EH (cell line): ENCODE measurements at places on chromosomes 2 and 18.

DNA sequence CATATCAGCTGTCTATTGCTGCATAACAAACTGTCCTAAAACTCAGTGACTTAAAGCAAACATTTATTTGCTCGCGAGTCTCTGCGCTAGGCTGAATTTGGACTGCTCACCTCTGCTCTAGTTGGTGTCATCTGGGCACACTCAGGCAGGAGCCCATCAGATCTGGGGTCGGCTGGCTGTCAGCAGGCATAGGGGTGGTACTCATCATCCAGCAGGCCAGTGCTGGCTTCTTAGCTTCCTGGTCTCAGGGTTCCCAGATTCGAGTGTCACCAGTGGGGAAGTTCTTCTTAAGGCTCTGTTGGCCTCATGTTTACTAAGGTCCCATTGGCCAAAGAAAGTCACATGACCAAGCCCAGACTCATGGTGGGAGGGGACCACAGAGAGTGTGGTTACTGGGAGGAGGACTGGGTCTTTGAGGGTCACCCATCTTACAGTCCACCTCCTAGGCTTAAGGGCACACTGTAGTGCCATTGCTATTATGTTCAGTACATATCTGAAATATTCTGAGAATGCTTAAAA is 71.6 kb upstream of the ATG16L1 start:
- DNase-seq, result no peak

DNA sequence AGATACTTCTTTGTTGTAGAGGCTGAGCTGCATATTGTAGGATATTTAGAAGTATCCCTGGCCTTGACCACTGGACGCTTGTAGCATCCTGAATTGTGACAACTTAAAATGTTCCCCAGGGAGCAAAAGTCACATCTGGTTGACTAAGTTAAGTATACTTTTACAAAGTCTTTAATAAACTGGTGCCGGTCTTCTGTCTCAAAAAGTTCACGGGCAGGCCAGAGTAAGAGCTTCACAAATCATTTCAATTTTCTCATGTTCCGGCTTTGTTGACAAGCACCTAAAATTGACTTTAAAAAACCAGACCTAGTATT is 18.4 kb downstream of the ATP8B1 start:
- no peak for DNase-seq

- DNase-seq, result no peak
Measured at GRCh38 chr2:201969241-201969937, 64.3 kb upstream of the FZD7 start.

DNA sequence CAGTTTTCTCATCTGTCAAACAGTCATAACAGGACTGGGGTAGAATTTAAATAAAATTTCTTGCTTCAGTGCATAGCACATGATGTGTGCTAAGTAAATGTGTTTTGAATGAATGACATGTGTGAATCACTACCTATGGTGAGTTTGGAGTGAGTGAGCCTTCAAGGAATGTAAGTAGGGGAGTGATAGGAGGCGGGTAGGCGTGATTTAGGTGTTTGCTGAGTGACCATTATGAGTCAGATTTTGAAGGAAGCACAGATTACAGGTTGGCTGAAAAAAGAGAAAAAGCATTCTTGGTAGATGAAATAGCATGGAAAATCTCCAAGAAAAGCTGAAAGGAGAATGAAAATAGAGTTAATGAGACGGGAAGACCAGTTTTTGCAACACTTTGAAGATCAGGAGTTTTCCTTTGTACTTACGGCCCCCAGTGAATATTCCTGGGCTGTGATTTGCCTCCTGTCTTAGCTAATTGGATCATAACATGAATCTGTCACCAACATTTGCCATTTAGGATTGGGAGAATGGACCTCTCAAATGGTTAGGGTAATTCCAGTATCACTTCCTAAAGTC is 136.9 kb upstream of the GATA6 start:
- peak; percentile 74 for DNase-seq

- DNase-seq, result no peak
Measured at GRCh38 chr2:218066926-218067515, 2.0 kb upstream of the RUFY4 start.

DNA sequence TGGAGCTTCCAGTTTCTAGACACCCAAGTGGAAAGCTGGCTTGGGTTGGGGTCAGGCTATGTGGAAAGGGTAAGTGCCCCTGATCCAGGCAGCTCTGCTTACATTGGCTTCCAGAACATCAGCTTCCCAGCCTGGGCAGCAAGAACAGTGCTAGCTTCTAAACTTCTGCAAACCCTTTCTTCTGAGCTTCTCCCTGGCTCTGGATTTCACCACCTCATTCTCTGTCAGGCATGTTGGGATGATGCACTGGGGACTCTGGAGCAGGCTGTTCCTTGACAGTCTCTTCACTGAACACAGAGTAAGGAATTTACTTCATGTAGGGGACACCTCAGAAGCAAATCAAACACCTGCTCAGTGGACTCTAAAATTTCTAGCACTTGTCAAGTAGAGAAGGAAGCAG is 72.8 kb downstream of the LYPD1 start:
- DNase-seq, result no peak

DNA sequence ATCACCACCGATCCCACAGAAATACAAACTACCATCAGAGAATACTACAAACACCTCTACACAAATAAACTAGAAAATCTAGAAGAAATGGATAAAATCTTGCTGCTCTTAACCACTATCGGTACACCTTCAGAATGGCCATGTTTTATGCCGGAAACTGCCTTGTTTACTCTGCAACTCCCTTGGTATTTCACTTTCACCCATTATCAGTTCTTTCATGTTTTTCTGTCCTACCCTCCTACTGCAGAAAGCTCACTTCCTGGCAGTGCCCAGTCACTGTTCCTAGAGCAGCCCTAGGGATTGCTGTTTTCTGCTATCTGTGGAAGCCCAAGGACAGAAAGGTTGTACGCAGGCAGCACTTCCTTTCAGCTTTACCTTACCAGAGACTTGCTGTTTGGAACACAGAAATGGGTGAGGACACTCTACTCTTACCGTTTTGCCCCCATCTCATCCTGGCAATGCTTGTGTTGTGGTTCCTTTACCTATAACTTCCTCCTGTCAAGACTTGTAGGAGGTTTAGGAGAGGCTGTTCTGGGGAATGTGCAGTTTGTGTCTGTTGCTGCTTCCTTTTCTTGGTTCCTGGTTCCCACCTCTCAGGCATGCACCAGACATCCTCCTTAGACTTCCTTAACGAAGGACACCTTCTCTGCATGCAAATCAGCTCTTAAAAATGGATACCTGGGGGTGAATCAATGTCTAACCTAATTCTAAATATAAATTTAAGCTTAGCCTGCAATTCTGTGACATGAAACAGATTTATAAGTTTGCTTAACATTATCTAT is 394.4 kb downstream of the SPAG16 start:
- no peak for DNase-seq

- DNase-seq, result no peak
Measured at GRCh38 chr18:3179430-3180089, 40.2 kb downstream of the MYOM1 start.

DNA sequence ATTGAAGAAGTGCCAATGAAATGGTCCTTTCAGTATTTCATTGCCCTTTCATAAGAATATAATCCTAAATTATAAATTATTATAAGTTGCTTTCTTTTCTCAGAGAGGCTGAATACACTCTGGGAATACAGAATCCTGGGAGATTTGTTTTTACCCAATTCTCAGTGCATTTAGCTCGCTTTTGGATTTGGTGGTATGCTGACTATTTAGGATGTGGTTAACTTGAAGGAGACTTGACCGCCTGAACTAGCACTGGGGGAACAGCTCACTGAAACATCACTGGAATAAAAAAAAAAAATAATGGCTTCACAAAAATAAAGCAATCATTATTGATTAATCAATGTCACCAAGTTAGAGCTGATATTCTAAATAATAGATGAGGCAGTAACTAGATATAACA is 10.2 kb downstream of the TNFAIP6 start:
- peak; percentile 69 for DNase-seq

DNA sequence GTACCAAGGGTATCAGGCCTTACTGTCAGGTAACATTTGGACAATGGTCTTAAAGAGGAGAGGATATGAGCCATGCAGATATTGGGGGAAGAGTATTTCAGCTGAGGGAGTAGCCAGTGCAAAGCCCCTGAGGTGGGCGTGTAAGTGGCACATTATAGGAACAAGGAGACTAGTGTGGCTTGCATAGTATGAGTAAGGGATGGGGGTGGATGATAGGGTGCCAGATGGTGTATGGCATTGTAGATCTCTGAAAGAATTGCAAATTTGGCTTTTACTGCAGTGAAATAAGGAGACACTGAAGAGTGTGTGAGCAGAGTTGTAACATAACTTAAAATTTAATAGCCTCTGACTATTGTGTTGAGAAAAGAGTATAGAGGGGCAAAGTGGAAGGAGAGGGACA is 244.0 kb downstream of the PDE11A start:
- DNase-seq, result no peak
